ENCODE measurements at places on chromosomes 1 and 21. TPM values are rescaled to one million over a fixed set of nuclear protein-coding genes. Genes with fewer than 3 reads are reported as not detected.

C1orf115 gene
- total RNA-seq = 92.7 TPM

FAAH gene
- 1.6 TPM for total RNA-seq

OR2L5 gene
- not detected for total RNA-seq

WNT3A gene
- not detected for total RNA-seq
